Activated naive CD8-positive, alpha-beta T cell treated with anti-CD3 and anti-CD28 coated beads, Interleukin-2, amount 50 U/mL, for 16 hours (primary cell): ENCODE measurements at places on chromosomes 12 and 14.
A peak's percentile ranks its signal among the peaks of the same experiment; 100 is the strongest.

- no peak for DNase-seq
Observed at GRCh38 chr14:72793156-72793939, 100.6 kb downstream of the DPF3 start.

GRCh38 chr12:10528174-10528953, 22.7 kb downstream of the EIF2S3B start:
- DNase-seq = no peak

GRCh38 chr12:14892726-14893505, 7.3 kb upstream of the MGP start:
- DNase-seq = no peak

- DNase-seq = no peak
Observed at GRCh38 chr14:35292770-35293561, 784 bp downstream of the PSMA6 start.

- no peak for DNase-seq
Observed at GRCh38 chr12:103680591-103681141, 93.6 kb downstream of the STAB2 start.

DNA sequence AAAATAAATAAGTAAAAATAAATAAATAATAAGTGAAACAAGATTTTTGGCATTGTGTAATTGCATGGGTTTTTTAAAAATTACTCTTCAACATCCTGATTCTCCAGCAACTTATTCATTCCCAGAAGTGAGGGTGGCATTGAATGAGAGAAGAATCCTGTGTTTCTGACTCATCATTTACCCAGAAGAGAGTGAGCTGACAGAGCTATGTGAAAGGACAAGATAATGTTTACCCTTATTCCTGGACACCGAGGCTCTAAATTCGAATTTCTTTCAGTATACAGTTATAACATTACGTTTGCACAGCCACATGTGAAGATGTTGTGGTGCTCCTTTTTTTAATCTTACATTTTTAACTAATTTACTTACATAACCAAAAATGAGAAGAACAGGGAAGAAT, 36.4 kb downstream of the BBS10 start:
- DNase-seq = no peak

DNA sequence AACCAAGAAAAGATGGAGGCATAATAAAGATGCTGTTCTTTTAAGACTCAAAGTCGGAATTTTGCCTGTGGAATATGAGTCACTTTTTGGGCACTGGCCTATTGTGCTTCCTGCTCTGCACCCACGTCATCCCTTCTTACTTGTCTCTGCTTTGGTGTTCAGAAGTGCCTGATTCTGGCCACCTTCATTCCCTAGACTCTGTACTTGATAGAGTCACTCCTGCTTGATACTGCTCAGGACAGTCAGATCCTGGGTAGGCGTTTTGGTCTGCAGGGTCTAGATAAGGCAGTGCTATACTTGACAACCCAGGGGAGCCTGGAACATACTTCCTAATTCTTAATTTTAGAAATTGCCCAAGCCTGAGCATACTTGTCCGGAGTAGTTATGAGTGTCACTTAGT, 1.9 kb downstream of the LRRK2 start:
- DNase-seq = no peak

GRCh38 chr12:11807458-11807857, 158.0 kb downstream of the ETV6 start:
- DNase-seq = no peak

- no peak for DNase-seq
Observed at GRCh38 chr12:2696136-2696535, 98.6 kb upstream of the FKBP4 start.

DNA sequence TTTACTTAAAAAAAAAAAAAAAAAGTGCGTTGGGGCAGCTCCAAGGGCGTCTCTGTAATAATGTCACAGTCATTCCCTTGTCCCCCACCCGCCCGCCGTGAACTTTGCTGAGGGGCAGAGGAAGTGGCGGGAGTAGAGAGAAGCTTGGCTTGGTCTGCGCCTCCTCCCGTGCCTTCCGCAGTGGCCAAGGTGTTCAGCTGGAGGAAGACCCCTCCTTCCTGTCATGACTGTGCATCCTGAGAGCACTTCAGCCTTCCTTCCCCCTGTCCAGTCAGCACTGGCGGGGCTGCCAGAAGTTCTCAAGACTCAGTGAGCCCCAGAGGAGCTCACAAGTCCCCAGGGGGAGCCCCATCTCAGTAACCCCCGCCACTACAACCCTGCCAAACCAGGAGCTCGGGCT, 32.2 kb downstream of the AACS start:
- DNase-seq = no peak

DNA sequence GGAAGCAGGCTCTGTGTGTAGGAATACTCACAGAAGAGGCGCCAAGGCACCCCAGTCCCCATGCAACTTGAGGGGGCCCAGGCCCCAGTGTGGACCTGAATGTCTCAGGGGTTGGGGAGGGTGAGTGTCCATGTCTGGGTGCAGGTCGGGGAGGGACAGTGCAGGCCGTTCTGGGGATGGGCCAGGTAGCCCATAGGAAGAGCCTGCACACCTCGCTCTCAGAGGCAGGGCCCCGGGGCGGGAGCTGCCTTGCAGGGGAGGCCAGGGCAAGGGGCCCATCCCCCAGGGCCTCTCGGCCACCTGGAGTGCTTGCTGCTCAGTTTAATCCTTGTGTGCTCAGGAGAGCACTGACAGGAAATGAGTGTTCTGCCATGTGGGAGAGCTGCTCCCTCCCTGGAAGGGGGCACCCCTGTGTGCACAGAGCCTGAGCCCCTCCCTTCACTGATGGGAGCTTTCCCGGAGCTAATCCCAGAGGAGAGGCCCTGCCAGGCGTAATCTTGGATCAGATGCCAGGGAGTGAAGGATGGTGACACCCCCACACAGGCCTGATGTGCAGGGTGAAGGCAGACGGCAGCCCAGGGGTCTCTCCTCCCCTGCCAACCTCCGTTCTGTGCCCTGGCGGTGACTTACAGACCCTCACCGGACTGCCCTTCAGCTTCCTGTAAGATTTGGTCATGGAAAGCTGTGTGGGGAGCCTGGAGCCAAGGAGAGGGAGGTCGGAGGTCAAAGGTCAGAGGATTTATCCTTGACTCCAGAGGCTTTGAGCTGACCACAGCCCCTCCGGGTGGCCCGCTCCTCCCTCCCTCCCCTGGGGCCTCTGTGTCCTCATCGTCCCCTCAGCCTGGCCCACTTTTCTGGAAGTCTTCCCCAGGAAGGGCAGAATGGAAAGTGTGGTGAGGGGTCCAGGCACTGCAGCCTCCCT, 24.4 kb upstream of the FBRSL1 start:
- DNase-seq = no peak

DNA sequence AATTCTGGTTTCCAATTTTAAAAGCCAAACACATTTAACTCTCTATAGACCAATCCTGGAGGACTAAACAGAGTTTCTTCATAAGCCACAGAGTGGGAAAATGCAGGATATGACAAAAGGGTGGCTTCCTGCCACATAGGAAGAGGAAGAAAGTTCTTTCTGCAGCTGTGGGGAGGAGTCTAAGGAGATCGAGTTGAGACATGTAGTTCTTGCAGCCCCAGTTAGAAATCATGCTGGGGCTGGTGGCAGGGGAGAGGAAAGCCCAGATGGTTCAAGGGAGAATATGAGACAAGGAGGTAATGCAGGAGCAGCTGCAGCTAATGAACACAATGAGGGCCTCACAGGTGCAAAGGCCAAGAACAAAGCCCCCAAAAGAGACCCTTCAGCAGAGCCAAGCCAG, 85.0 kb upstream of the ARID2 start:
- DNase-seq = no peak

- no peak for DNase-seq
Observed at GRCh38 chr12:60021235-60021634, 425.4 kb downstream of the SLC16A7 start.

- DNase-seq = no peak
Observed at GRCh38 chr12:67520606-67521005, 127.9 kb upstream of the DYRK2 start.

DNA sequence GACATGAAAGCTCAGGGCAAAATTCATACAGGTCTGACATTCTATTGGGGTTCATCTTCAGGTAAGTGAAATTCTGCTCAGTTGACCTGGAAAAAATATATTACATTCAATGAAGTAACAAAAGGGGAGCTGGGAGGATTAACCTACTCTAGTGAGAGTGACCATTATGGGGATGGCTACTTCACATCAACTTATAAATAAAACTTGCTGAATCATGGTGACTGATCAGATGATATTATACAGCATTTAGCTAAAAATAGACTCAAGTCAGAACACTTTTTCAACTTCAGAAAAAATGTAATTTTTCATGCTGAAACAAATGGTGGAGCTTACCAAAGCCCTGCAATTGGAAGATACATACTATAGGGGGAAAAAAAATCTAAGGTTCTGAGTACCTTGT, 800.2 kb downstream of the FSCB start:
- no peak for DNase-seq

GRCh38 chr14:51093371-51094281, 1.3 kb downstream of the TRIM9 start:
- no peak for DNase-seq

GRCh38 chr14:63474844-63475243, 68.3 kb downstream of the PPP2R5E start:
- no peak for DNase-seq

- DNase-seq = no peak
Observed at GRCh38 chr12:45986641-45987339, 3.6 kb downstream of the SCAF11 start.

DNA sequence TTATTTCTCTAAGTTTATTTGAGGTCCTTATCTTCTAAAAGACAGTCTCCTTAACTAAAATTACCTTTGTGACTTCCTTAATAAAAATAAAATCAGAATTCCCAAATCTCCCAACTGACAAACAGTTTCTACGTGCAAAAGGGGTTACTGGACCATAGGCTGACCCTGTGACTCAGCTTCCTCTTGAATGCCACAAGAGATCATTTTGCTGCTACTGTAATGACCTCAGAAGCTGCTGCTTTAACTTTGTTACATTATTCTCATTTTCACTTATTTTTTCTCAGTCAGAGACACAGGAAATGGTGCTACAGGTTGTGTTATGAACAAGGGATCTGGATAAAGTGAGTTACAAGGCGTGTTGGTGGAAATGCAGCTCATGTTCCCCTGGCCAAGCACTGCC, 132.2 kb upstream of the TMTC2 start:
- no peak for DNase-seq

GRCh38 chr12:94289461-94290312, 141.3 kb downstream of the PLXNC1 start:
- DNase-seq = no peak

- no peak for DNase-seq
Observed at GRCh38 chr14:104187931-104188726, 49.7 kb downstream of the KIF26A start.

DNA sequence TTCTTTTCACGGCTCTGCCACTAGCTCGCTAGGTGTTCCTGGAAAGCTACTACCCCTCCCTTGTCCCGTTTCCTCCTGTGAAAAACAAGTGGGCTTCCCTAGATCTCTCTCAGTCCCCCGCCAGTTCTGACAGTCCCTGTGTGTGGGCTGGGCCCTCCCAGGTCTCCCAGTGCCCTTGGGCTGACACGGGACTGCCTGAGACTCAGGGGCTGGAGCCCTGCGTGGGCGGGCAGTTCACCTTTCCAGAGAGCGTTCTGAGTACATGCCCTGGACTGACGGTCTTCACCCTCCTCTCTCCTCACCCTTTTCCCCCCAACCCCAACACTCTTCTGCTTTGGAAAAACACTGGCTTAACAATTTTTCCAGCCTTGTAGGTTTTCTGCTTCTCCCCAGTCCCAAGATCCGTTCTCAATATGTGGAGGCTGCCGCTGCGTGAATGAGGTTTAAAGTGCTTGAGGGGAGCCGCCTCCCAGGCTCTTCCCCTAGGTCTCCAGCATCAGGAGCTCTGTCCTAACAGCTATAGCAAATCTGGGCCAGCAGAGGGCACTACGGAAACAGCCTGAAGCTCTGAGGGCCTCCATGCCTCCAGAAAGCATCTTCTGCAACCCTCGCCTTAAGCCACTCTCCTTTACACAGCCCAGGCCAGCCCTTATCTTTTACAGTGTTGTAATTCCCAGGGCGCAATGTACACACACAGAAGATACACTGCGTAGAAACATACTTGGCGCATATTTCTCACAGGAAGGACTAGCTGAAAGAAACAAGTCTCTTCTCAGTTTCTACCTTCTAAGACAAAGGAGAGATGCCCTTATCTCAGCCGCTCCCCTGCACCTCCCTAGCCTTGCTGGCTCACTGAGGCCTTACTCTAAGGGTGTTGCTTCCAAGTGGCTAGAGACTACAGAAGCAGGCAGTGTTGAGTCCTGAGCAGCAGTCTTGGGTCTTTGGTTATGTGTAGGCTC, 10.4 kb upstream of the DCD start:
- peak; percentile 10 for DNase-seq

- no peak for DNase-seq
Observed at GRCh38 chr14:73599499-73599898, 7.8 kb downstream of the ACOT4 start.

GRCh38 chr14:61388976-61389576, 67.7 kb downstream of the PRKCH start:
- no peak for DNase-seq

DNA sequence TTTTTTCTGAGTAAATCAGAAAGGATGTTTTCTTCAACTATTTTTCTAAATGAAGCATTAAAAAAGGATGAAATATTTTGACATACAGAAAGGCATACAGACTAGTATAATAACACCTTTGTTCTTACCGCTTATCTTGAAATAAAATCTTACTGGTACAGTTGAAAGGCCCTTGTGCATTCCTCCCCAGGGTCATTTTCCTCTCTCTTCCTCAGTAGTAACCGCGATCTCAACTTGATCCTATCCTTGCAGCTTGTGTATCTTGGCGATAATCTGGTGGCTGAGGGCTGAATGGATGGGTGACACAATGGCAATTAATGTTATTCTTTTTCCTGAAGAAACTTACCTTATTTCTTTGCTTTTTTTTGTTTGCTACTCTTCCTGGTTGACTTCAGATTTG, 18.5 kb downstream of the GAS2L3 start:
- no peak for DNase-seq

- no peak for DNase-seq
Observed at GRCh38 chr14:24032727-24033418, 18.9 kb upstream of the CARMIL3 start.

GRCh38 chr12:85627584-85627983, 208.6 kb downstream of the RASSF9 start:
- no peak for DNase-seq

GRCh38 chr12:93612776-93613175, 40.3 kb downstream of the SOCS2 start:
- no peak for DNase-seq

DNA sequence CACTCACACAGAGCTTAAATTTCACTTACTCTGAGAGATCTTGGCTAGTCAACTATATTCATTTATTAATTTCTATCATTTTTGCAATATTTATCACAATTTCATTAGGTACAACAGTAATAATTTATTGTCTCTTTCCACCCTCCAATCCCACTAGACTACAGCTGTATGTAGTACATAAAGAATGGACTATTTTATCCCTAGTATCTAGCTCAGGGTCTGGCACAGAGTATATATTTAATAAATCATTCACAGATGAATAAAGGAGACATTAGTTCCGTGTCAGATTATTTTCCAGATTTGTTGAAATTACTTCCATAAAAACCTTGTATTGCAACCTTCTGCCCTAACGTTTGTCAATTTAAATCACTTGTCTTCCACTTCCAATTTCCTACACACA, 1781.1 kb upstream of the SEL1L start:
- DNase-seq = no peak

GRCh38 chr14:99573000-99573330, 31.0 kb downstream of the CCDC85C start:
- DNase-seq = no peak

GRCh38 chr14:66224492-66225178, 261.5 kb upstream of the CCDC196 start:
- DNase-seq = no peak
